NCI-H2081 (cell line): ENCODE measurements at places on chromosomes 12 and 14.

DNA sequence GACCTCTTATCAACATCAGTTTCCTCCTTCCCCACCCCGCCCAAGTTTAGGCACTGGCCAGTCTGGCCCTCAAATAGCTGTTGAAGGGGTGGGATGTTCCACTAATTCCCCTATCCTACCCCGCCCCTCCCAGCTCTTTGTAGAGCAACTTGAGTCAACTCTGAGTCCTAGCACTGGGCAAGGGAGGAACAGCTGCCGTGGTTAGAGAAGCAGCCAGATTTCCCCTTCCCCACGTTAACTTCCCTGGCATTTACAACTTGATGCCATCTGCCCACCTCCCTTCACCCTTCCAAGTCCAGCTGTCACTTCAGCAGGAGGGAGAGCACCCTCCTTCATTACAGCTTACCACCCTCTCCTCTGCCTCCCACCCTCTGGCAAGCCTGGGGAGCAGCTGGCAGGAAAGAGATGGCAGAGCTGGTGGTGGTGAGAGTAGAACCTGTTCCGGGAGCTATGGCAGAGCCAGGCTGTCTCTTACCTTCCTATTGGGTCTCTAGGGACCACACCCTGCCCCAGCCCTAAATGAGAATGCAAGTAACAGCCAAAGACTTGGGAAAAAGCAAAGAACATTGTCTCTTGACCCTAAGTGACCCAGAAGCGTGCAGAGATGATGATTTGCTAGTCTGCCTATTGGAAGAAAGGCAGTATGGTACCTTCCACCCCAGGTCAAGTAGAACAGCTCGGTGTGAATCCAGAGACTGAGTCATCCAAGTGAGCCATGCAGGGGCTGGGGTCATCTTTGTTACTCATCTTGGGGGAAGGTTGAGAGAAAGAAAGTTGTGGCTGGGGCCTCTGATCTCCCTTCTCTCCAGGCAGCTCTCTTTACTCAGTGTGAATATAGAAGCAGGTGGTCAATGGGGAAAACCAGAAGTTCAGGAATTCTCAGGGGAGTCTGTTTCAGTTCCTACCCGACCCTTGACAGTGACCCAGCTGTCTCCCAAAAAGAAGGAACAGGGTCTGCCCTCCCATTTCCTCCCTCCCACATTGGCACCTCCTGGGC, 1.5 kb downstream of the BLOC1S1 start:
- peak; percentile 27 for DNase-seq

DNA sequence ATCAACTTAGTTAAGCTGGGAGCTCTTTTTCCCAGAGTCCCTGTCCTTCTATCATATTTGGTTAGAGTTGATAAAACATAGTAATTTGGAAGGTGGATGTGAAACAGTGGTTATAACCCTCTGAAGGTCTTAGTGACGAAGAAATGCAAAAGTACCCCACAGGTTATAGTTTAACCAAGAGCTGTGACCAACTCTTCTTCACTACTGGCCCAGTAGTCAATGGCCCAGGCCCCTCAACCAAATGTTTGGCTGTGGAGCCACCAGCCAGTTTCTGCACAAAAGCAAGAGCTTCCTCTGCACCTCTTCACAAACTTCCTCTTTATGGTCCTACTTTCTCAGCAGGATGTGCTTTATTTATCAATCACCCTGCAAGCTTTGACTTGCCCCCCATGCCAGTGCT, 132.6 kb downstream of the BMP4 start:
- DNase-seq: no peak

- DNase-seq: no peak
These were observed 169.5 kb downstream of the FBXL14 start for GRCh38 chr12:1424674-1425395.

- DNase-seq: no peak
These were observed 159.4 kb downstream of the SLC5A8 start for GRCh38 chr12:101050631-101051030.

- DNase-seq: peak; percentile 75
These were observed 742 bp downstream of the SPSB2 start for GRCh38 chr12:6872073-6873048.

DNA sequence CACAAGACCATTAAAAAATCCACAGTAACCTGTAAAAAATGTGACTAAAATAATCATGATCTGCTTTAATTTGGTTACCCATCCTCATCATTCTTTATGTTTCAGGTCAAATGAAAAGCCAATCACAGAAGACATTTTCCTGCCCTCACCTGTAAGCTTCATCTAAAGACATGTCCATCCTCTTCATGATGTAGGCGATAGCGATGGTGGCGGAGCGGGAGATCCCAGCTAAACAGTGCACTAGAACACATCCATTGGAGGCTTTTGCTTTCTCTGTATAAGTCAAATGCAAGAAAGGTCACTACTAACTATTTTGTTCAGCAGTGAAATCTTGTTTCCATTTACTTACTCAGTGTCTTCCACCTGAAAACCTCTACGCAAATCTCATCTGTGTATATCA, 82.6 kb downstream of the DUSP16 start:
- no peak for DNase-seq

DNA sequence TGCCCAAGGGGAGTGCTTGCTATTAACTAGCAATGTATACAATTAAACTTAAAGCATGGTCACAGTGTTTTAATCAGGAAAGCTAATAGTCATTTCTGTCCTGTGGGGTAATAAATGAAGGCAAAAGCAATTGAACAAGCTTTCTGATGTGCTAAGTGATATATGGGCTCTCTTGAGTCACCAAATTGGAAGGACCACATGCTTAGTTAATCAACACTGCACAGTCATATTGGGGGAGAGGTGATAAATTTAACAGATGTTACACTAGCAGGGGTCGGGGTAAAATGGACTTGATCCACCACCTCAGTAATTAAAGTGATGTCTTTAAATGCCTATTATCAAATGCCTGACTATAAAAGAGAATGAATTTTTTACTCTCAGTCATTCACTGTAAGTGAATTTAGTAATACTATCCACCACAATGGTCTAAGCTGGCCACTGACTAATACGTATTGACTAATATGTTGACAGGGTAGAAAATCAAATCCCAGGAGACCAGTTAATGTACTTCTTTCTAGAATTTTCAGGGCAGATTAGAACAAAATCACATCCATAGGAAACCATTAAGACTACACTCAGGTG, 736.3 kb downstream of the RPS29 start:
- peak; percentile 77 for DNase-seq

DNA sequence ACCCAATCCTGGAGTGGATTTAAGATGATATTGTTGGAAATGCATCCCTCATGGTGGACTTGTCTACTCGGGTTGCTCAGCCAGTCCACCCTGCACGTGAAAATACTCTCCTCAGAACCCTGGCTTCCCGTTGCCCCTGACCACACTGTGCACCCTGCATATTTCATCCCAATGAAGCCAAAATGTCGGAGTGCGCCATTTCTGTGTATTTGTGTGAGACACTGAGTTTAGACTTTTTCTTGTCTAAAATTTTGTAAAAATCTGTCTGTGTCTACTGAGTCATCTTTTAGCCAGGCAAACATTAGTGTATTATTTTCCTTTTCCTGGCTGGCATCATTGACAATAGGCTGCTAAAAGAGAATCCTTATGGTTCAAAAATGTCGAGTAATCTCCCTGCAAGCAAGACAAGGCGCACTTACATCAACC, 485 bp upstream of the PNMA1 start:
- peak; percentile 64 for DNase-seq

GRCh38 chr12:1946296-1946695, 27.8 kb upstream of the CACNA2D4 start:
- no peak for DNase-seq

DNA sequence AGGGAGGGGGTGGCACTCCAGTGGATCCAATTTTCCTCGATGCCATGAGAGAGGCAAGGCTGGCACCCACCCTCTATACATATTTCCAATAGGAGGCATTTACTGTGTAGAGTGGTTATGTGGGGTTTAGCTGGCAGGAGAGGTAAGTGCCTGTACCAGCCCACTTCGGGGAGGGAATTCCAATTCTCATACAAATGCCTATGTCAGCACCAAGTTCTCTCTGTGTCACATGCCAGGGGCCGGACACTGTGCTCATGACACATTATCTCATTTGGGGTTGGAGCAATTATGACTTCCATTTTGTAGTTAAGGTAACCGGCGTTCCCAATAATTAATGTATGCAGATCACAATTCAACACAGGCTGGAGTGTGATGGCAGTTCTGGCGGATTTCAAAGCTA, 284.3 kb downstream of the KSR2 start:
- DNase-seq: no peak

GRCh38 chr14:78917462-78917861, 747.3 kb downstream of the NRXN3 start:
- DNase-seq: no peak

DNA sequence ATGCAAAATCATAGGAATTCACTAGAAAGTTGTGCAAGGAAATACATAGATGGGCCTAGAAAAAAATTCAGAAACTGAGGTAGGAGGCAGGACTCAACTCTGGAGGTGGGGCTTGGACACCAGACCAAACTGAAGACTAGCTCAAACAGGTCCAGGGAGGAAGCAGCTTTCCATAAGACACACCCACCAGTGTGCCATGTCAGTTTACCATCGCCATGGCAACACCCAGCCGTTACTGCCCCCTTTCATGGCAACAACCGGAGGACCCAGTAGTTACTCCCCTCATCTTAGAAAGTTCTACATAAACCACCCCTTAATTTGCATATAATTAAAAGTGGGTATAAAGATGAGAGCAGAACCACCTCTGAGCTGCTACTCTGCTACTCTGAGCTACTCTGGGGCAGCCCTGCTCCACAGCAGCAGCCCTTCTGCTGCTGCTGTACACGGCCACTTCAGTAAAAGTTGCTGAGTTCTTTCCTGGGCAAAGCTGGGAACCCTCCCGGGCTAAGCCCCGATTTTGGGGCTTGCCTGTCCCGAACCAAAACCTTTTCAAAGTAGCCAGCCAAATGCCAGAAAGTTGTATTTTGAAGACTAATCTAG, 30.8 kb upstream of the NINJ2 start:
- DNase-seq: no peak

DNA sequence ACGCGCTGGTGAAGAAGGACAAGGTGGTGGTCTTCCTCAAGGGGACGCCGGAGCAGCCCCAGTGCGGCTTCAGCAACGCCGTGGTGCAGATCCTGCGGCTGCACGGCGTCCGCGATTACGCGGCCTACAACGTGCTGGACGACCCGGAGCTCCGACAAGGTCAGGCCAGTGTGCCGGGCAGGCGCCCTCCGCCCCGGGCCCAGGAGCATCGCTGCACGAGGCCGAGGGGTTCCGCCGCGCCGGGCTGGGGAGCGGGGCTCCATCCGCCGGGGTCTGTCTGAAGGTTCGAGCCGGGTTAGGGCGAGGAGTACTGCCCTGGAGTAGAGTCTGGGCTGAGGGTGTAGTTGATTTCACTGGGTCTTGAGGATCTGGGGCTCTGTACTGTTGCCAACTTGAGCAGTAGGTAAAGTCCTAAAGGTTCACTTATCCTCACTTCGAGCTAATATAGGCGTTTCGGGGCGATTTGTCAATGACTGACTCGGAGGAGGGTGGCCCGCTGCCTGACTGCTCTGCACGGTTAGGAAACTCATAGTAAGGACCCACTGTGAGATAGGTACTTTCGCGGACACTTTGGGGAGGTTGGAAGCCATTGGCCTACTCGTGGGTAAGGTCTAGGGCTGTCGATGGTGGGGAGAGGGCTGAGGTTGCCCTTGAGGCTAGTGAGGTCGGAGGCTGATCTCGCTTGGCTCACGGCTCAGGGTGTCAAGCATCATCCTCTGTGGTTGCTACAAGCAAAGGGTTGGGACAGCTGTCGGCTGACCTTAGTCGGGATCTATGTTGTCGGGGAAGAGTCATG, 574 bp downstream of the GLRX5 start:
- DNase-seq: no peak

GRCh38 chr12:128920468-128920867, 67.2 kb downstream of the GLT1D1 start:
- no peak for DNase-seq

- DNase-seq: no peak
These were observed 50.2 kb upstream of the FZD10 start for GRCh38 chr12:130111965-130112496.

- DNase-seq: no peak
These were observed 87.6 kb downstream of the GALNT8 start for GRCh38 chr12:4807813-4808212.

GRCh38 chr14:30756594-30756993, 117.8 kb upstream of the COCH start:
- no peak for DNase-seq

- DNase-seq: peak; percentile 59
These were observed 3.6 kb upstream of the ARID2 start for GRCh38 chr12:45725631-45726602.

GRCh38 chr14:23141706-23142444, 22.8 kb upstream of the CEBPE start:
- DNase-seq: peak; percentile 41

- DNase-seq: no peak
These were observed 38.8 kb downstream of the SLC15A5 start for GRCh38 chr12:16238661-16239060.

DNA sequence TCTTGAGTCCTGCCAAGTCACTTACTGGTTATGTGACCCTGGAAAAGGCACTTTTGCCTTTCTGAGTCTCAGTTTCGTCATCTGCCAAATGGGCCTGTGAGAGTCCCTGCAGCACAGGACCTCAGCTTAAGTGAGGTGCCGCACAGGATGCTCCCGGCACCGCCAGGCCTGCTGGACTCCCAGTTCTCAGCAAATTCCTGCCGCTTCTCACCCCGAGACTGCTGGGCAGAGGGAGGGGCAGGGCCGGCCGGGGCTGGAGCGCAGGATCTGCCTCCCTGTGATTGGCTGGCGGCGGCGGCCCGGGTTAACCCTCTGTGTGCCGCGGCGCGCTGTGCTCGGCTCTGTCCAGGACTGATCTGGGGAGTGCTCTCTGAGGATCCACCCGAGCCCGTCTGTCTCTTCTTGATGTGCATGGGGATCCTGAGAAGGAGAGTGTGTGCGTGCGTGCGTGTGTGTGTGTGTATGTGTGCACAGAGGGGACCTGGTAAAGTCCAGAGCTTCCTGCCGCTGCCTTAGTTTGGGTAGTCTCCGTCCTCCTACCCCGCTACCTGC, 8.6 kb downstream of the SETD1B start:
- peak; percentile 66 for DNase-seq

DNA sequence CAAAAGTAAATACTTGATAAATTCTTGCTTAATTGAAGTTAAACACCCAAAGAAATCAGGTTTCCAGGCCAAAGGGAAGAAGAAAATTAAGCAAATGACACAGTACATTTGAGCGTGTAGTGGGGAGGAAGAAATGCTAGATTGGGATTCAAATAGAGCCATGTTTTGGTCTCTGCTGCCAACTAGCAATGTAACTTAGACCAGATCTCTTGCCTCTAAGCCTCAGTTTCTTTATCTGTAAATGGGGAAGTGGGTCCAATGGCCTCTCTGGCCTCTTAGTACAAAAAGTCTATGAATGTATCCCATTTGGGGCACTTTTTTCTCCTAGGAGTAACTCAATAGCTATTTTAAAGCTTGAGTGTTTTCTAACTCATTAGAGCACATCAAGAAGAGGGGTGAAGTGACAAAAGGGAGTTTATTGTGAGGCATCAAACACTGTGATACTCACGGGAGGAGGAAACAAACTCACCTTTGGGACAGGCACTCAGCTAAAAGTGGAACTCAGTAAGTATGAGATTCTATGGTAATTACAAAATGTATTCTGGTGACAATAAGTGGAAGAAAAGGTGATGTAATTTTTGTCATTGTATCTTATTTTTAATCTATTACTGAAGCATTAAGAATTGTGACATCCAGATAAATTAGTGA, 55.8 kb downstream of the DAD1 start:
- DNase-seq: no peak

- DNase-seq: no peak
These were observed 59.5 kb downstream of the SYNE2 start for GRCh38 chr14:63912286-63912685.
